Natural killer cell treated with Interleukin-12 subunit alpha and Interleukin-12 subunit beta and Interleukin-15 and Interleukin-18, amount 100 ng/mL, for 72 hours (primary cell): ENCODE measurements at places on chromosomes 11 and 22.

DNA sequence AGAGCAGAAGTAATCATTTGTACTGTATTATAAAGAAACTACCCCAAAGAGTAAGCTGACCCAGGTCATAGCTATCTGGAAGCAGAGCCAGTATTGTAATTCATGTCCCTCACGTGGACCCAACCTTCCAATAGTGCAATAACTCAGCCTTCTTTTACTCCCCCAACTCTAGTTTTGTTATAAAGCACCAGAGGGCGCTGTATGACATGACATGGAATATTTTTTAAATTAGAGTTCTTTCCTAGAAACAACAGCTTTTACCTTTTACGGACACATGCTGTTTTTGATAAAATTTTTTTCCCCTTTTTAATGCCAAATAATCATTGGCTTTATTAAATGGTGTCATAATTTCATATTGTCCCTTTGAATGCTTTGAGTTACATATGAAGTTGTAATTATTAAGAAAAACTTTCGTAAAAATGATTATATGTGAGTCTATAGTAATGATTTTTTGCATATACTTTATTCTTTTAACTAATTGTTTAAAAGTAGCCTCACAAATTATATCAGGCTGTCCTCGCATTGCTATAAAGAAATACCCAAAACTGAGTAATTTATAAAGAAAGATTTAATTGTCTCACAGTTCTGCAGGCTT, 76.9 kb downstream of the DKK3 start:
- no peak for DNase-seq

GRCh38 chr22:37733625-37734401, 37.0 kb downstream of the TRIOBP start:
- no peak for DNase-seq

GRCh38 chr22:19407649-19408606, 23.6 kb downstream of the HIRA start:
- DNase-seq = no peak

DNA sequence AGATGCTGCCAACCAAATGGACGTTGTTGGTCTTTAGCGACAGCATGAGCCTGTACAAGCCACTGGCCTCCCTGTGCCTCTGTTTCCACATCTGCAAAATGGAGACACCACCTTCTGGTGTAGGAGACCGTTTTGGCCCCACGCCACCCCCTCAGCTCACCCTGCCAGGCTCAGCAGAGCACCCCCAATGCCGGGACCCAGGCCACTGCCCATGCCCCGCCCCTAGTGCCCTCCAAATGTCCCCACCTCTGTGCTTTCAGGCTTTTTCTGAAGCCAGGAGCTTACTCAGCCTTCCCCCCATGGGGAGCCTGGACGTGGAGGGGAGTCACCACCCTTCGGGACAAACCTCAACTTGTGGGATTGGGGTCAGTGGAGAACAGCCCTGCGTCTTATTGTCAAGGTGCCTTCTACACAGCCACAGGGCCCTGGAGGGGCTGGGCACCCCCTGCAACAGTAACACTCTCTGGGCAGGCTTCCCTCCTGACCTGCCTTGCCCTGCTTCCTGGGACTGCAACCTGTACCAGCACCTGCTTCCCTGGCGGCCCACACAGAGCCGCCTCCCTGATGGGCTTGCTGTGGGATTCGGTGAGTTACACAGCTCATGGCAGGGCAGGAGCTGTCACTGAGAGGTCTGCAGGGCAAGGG, 24.6 kb upstream of the RTL6 start:
- no peak for DNase-seq

- DNase-seq = no peak
Measured at GRCh38 chr11:112610996-112611750, 350.0 kb upstream of the NCAM1 start.

GRCh38 chr11:12497431-12497830, 120.1 kb downstream of the PARVA start:
- no peak for DNase-seq

- peak; percentile 0 for DNase-seq
Measured at GRCh38 chr11:118882491-118882890, 1.2 kb upstream of the CXCR5 start.

DNA sequence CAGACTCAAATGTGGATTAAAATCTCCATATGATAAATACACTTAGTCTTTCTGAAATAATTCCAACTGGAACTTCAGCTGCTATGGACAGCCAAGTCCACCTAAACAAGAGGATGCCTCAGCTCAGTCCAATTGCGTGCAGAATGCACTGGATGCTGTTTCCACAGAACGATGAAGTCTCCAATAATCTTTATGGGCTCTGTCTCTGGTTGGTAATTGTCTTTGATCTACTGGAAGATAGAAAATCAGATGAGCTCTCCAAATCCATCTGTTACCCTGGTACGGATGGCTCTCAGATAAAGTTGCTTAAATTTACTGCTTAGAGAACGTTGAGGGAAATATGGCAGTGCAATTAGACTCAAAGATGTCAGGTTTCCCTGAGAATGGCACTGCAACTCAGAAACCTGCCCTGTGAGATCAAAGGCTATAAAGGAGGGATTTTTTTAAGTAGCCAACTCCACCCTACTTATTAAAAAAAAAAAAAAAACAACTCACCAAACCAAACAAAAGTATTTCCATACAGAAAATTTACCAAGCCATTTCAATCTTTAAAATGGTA, 859 bp upstream of the BIRC3 start:
- no peak for DNase-seq

GRCh38 chr11:60625262-60625661, 74.2 kb upstream of the MS4A8 start:
- no peak for DNase-seq

DNA sequence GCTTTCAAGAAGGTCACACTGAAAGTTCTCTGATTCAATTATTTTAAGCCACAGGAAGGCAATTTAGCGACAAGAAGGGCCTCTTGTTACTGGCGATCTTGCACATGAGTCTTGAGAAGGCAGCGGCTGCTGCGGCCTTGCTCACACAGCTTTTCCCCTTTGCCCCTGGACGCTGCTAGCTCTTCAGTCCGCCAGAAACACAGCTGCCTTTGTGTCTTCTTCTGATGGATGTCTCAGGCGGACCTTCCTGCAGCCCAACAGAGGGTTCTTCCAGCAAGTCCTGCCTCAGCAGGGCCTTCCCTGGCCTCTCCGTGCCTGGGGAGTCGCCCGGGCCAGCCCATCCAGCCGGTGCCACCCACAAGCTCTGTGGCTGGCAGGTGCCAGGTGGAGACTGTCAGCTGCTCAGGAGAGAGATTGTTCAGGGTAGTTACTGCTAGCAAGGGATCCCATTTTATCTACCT, 59.4 kb downstream of the PKNOX2 start:
- DNase-seq = no peak

- DNase-seq = no peak
Measured at GRCh38 chr11:94272738-94273313, 31.6 kb upstream of the IZUMO1R start.

- DNase-seq = no peak
Measured at GRCh38 chr11:102007567-102008437, 39.4 kb upstream of the CFAP300 start.

DNA sequence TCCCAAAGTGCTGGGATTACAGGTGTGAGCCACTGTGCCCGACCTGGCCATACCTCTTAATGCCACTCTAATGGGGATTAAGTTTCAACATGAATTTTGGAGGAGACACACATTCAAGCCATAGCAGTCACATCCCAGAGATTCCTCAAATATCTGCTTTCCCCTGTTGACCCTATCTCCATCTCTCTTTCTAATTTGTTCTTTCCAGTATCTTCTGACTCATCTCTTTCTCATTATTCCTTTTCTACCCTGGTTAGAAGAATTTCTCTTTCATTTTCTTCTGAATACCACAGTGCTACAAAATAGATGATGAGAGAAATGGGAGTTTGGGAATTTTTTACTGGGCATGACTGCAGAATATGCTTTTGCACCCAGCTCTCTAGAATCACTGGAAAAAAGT, 5.1 kb downstream of the OR10V1 start:
- DNase-seq = no peak

DNA sequence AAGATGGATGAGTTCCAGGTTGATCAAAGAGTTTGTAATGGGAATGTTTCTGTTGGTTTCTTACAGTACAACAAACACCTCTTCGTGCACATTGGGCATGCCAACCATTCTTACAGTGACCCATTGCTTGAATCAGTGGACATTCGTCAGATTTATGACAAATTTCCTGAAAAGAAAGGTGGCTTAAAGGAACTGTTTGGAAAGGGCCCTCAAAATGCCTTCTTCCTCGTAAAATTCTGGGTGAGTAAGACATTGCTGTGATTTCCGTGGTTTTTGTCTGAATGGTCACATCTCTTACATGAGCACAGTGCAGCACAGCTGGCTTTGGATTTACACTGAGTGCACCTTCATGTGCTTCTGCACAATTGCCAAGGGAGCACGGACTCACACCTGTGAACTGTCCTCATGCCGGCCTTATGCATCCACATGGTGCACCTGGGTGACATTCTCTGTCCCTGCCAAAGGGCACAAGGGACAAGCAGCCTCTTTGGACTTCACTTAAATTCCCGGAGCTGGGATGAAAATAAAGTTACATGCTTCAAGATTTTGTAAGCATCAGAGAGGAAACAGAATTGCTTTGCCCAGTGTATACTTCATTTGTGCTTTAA, 107.1 kb upstream of the RASSF10 start:
- DNase-seq = no peak

- DNase-seq = no peak
Measured at GRCh38 chr11:123507043-123507442, 77.0 kb downstream of the GRAMD1B start.

- no peak for DNase-seq
Measured at GRCh38 chr11:27347359-27348339, 15.4 kb downstream of the CCDC34 start.

DNA sequence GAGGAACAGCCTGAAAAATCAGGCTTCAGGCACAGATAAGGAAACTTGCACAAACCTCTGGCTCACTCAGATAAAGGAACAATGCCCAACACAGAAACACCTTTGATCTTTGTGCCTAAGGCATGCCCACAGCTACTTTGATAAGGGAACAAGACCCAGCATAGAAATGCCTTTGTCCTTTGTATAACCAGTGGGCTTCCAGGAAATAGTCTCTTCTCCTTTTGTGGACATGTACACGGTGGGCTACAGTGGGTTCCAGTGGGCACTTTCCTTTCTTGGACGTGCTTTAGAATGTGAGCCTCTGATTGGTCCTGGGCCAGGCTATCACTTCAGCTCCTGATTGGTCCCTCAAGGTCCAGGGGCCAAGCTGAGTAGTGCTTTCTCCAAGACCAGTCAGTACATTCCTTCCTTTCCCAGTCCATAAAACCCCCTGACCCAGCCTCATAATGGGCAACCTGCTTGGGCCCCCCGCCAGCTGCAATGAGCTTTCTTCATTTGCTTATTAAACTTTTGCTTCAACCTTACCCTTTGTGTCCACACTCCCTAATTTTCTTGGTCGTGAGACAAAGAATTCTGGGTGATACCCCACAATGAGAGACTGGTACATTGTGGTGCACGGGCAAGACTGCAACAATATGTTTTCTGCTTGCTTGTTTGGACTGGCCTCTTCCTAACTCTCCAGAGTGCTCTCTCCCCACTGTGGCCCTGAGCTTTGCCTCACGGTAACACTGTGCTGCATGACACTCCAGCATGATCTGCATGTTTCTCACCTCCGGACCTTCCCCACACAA, 1.7 kb upstream of the CABIN1 start:
- no peak for DNase-seq

DNA sequence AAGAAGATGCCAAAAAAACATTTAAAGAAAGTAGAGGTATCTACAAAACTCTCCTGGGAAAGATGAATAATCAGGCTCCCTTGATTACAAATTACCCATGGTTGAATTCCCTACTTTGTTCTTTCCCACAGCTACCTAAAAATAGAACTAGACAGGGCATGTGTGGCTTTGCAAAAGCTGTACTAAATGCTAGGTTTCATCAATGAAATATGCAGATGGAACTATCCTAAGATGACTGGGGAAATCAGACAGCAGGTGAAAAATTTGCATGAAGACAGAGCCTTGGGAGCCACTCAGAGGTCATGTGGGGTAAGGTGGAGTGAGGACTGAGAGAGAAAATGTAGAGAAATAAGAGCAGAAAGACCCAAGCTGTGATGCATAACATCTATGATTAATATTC, 14.7 kb downstream of the LAYN start:
- no peak for DNase-seq

DNA sequence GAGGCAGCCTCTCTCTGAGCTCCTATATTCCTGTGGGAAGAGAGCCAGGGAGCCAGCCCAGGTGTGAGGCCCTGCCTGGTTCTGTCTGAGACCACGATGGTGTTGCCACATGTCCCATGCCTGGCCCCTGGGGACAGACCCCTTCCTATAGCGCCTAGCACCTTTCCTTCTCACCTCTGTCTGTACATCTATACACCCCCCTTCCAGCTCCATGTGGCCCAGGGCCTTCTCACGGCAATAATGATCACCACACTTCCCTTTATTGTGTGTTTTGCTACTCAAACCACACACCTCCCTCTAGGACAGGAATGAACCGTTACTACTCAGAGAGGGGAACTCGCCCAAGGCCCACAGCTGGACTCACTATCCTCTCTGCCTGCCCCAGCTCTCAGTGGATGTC, 12.8 kb downstream of the CD82 start:
- DNase-seq = no peak

DNA sequence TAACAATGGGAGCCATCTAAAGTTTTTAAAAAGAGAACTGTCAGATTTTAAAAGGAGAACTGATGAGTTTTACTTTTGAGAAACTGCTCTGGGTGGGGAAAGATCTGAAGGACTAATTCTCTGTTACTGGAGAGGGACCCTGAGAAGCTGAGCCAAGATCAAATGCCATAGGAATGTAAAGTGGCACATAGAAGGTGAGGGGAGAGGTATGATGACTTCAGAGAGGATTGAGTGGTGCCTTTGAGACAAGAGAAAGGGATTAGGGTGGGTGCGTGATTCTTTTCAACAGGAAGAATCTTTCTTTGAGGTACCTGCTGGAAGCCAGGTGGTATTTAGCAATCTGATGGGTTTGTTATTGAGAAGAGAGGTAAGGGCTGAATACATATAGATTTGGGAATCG, 9.0 kb downstream of the CRKL start:
- no peak for DNase-seq

GRCh38 chr22:37569921-37570660, 9.8 kb downstream of the LGALS2 start:
- DNase-seq = no peak

GRCh38 chr22:17446698-17447097, 77.4 kb downstream of the CECR2 start:
- DNase-seq = no peak

DNA sequence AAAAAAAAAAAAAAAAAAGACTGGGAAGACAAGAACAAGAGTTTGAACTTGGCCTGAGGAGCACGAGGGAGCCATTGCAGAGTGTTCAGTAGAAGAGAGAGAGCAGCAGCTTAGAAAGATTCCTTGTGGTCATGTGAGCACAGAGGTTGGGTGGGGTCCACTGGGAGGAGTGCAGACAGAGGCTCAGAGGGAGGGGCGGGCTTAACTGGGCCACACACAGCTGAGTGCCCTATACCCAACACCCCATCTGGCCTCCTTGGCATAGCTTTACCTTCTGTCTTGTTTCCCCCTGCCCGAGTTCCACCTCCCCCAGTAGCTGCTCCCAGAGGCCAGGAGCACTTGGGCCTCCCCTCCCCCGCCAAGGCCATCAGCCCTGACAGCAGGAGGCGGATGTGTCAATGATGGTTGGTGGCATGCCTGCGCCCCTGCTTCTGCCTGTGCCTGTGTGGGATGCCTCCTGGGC, 12.1 kb downstream of the C11orf86 start:
- DNase-seq = no peak
